Lower lobe of right lung (tissue), 2 donors: ENCODE measurements at places on chromosomes 12 and 14. TPM values are rescaled to one million over a fixed set of nuclear protein-coding genes. Genes with fewer than 3 reads are reported as not detected.

The KCNK10 gene
- total RNA-seq: not detected

- peaks cover 28% of the 10 kb centered on the region for H3K27me3 ChIP-seq
- H3K4me1 ChIP-seq: no peaks in the 10 kb centered on the region
- H3K36me3 ChIP-seq: no peaks in the 10 kb centered on the region
- no peak for DNase-seq
These were observed 18.8 kb upstream of the BEGAIN start for GRCh38 chr14:100605706-100606686.

DNA sequence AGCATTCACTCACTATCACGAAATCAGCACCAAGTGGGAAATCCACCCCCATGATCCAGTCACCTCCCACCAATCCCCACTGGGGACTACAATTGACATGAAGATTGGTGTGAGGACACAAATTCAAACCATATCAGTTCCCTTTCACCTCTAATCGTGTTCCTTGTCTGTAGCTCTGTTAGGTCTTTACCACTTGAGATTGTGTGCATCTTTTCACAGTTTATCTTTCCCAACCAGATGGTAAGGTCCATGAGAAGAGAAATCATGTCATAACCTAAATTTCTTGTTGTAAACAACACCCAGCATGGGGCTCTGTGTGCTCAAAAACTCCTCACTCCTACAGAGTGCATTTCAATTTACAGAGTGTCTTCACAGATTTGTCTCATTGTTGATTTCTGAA, 27.1 kb upstream of the PCED1B start:
- no peak overlapping the region for H3K27ac ChIP-seq
- no peaks in the 10 kb centered on the region for H3K4me1 ChIP-seq

DNA sequence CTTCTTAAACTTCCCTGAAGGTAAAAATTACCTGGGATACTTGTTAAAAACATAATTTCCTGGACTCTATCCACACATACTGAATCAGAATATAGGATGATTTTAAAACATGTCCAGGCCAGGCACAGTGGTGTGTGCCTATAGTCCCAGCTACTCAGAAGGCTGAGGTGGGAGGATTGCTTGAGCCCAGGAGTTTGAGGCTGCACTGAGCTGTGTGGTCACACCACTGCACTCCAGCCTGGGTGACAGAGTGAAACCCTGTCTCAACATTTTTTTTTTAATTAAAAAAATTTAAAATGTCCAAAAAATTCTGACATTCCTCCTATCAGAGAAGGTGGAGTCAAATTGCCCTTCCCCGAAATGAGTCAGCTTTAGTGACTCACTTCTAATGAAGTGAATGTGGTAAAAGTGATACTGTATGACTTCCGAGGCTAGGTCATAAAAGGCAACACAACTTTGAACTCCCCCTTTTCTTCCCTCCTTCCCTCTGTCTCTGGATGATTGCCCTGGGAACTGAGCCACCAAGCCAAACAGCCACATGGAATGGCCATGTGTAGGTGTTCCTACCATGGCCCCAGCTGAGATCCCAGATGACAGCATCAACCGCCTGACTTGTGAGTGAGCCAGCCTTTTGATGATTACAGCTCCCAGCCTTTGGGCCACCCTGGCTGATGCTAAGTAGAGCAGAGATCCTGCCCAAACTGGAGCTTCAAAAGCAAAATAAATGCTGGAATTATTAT, 36.3 kb downstream of the LIMA1 start:
- peaks cover 46% of the 10 kb centered on the region for H3K4me1 ChIP-seq
- H3K4me3 ChIP-seq: no peak overlapping the region
- no peak for DNase-seq
- H3K27me3 ChIP-seq: no peaks in the 10 kb centered on the region
- peak overlapping the region; percentile 65 for H3K27ac ChIP-seq
- H3K36me3 ChIP-seq: peaks cover 42% of the 10 kb centered on the region

DNA sequence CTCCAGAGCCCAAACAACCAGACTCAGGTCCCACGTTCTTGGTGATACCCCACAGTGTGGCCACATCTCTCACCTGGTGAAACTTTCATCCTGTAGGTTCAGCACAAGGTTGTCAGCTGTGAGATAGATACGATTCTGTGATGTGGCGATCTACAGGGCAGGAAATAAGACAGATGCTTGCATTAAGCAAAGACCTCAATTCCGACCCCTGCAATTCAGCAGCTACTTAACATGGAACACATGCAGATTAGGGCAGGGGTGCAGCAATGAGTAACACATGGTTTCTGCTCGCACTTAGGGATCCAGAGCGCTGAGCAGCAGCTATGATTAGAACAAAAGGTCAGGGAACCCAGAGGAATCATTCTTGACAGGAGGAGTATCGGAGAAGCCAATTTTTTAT, 4.1 kb downstream of the PHB2 start:
- H3K4me1 ChIP-seq: peaks cover 55% of the 10 kb centered on the region
- DNase-seq: no peak
- peaks cover 51% of the 10 kb centered on the region for H3K36me3 ChIP-seq
- H3K27ac ChIP-seq: no peak overlapping the region

GRCh38 chr14:106729551-106729950, 1203.2 kb downstream of the TMEM121 start:
- H3K4me3 ChIP-seq: no peak overlapping the region
- H3K4me1 ChIP-seq: no peaks in the 10 kb centered on the region
- no peak overlapping the region for H3K27ac ChIP-seq
- H3K36me3 ChIP-seq: no peaks in the 10 kb centered on the region
- no peaks in the 10 kb centered on the region for H3K27me3 ChIP-seq
- DNase-seq: no peak
